SK-N-DZ (cell line): ENCODE measurements at places on chromosomes 6 and 20.

DNA sequence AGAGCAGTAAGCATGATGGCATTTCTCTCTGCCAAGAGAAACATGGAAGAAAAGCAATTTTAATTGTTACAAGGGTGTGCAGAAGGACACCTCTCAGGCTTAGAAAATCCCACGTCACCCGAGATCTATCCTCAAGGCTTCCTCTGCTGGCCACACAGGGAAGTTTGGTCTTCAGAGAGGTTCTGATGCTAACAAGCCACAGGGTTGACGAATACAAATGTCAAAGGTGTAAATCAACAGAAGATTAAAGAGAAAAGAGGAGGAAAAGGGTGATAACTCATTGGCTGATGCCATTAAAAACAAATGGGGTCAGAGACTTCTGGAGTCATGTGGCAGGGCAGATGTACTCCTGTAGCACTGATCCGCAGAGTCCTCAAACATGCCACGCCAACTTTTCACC is 33.6 kb upstream of the SPDEF start:
- no peak for DNase-seq

- no peak for DNase-seq
Measured at GRCh38 chr6:170222498-170223471, 68.1 kb downstream of the DLL1 start.

- no peak for DNase-seq
Measured at GRCh38 chr20:13101276-13101675, 92.5 kb downstream of the SPTLC3 start.

DNA sequence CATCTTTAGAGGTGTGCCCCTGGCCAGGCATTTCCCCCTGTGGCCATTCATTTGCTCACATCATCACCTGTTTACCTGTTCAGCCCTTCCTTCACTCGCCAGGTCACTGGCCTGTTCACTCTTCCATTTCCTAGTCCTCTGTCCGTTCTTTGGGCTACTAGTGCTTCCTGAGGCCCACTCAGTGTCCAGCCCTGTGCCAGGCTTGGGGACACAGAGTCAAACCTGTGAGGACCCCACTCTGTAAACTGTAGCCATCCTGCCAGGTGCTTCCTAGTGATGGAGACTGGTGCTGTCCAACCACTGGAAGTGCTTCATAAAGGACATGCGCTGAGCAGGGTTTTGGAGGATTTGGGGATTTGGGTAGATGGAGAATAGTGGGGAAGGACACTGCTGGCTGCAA is 3.5 kb downstream of the DLGAP4 start:
- DNase-seq = no peak

- DNase-seq = no peak
Measured at GRCh38 chr6:154623391-154623790, 109.8 kb upstream of the SCAF8 start.

- no peak for DNase-seq
Measured at GRCh38 chr6:130222775-130223174, at the start of gene SAMD3. Gene SAMD3, minus strand, starts transcription at chr6:130222951. Its CDS starts 7,678 bp downstream, at chr6:130215273.

GRCh38 chr6:29146179-29146578 is 24.5 kb upstream of the OR2J2 start:
- DNase-seq = no peak

DNA sequence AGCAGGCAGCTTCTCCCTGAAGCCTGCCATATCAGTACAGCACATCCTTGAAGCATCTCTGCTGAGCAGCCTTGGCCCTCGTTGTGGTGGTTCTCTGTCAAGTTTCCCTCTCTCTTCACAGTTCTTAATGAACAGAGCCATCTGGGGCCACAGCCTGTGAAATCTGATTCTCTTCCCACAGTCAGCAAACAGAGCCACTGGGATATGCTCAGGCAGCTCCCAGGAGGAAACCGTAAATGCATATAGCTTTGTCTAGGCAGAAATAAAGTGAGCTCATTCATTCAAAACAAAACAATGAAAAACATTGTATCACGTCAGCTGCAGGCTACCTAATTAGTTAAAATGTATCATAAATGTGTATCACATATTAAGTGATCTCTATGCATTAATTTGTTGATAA is 80.3 kb downstream of the TBC1D7 start:
- DNase-seq = peak; percentile 68
